ENCODE measurements at places on chromosomes 12 and 14.

DNA sequence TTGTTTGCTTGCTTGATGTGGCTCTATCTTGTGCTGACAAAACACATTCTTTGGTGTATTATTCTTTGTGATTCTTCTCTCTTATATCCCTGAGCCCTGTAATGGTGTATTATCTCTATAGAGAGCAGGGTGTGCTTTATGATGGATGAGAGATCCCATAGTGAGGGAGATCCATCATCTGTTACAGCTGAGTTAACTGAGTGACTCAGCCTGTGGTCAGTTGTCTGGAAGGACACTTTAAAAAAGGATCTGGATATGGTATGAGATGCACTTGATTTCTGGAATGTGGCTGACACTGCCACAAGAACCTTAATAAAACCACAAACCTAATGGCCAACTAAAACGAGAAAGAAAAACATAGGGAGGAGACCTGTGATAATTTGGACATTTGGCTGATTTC is 461.4 kb upstream of the SYT1 start:
- DNase-seq, result no peak

DNA sequence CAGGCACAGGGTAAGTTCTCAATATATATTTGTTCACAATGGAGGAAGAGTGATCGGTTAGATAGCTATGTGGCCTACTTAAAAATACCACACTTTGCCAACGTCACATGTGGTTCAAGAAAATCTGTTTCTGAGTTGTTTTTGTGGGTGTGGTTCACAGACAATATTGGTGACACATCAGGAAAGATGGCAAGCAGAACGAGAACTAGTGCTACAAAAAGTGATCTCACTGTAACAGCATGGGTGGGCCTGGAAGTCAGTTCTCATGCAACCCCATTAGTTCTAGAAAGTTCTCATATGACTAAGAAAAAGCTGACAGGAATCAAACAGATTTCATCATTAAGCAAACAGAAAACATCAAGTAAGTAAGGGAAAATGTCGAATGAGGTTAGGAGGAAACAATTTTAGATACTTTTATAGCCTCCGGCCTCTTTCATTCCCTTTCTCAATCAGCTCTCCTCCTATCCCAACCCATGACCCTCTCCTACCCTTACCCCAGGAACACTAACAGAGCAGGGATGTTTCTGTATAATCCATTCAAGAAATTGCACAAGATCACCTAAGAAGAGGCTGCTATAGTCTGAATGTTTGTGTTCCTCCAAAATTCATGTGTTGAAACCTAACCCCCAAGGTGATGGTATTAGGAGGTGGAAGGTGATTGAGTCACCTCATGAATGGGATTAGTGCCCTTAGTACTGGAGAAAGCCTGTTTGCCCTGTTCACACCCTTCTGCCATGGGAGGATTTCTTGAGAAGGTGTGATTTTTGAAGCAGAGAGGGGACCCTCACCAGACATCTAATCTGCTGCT is 15.5 kb upstream of the NTN4 start:
- no peak for DNase-seq

- DNase-seq, result no peak
These were observed 4.5 kb upstream of the NYNRIN start for GRCh38 chr14:24394275-24394674.

GRCh38 chr12:75710361-75711069 is 199.1 kb upstream of the KRR1 start:
- no peak for DNase-seq

DNA sequence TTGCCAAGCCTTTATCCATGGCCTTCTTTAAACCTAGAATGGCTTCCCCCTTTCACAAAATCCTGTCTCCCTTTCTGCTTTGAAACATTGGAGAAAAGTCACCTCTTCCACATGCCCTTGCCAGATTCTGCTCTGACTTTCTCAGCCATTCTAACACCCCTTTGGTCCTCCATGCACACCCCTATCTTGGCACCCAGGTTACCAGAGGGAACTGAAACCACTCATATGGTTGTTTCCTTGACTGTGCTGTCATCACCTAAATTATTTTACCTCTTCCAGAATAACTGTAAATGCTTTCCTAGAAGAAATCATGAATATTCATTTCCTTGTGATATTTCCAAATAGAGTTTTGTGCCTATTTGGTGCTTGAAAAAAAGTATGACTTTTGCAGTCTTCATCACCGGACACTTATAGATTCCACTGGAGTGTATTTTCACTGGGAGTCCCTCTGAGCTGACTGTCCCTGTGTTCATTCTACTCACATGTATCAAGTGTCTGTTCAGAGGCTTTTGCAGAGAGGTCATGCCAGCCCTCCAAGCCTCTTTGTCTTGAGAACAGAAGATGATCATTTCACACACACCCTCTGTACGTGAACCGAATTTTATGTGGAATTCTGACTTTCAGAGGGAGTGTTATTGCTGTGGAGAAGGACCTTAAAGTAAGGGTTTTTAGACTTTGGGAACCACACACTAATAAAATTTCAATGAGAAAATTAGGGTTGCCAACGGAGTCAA is 74.1 kb downstream of the PLXNC1 start:
- no peak for DNase-seq

DNA sequence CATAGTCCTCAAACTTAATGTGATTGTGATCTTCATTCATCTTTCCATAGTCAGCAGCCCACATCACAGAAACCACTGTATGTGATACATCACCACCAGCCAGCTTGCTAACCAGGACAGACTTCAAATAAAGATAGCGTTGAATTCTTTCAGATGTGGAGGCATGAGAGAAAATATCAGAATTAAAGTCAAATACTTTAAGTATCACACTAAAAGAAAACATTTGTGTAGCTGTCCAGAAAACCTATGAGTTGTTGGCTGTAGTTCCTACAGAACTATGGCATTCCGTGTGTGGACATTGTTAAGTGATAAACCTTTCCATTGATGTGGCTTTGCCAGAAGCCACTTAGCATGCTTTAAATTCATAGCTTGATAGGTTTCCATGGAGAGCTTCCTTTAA is 105.1 kb downstream of the LLPH start:
- DNase-seq, result no peak

GRCh38 chr14:76115010-76115422 is 36.7 kb upstream of the GPATCH2L start:
- no peak for DNase-seq

DNA sequence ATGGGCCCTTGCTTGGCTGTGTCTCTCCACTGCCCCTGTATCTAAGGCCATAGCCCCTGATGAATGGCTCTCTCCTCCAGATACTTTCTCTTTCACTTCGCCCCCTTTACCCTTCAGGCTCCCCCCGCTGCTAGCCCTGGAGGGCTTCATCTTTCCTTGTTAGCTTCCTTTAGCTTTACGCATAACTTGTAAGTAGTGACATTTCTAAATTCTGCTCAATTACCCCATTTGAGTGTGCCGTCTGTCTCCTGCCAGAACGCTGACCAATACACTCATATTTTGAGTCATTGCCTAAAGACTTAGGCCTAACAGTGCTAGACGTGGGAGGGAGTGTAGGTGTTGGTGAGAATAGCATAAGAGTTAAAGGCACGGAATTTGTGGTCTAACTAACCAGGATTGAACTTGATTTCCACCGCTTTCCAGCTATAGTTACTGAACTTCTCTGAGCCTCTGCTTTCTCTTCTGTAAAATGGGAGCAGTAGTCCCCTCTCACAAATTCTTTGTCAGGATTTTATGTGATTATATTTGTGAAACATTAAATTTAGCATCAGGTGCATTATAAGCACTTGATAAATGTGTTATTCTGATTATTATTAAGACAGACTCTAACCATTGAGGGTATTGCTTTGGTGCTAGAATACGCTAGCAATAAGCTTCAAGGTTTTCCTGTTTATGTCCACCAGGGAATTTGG is 129.3 kb downstream of the ZFP36L1 start:
- DNase-seq, result no peak

DNA sequence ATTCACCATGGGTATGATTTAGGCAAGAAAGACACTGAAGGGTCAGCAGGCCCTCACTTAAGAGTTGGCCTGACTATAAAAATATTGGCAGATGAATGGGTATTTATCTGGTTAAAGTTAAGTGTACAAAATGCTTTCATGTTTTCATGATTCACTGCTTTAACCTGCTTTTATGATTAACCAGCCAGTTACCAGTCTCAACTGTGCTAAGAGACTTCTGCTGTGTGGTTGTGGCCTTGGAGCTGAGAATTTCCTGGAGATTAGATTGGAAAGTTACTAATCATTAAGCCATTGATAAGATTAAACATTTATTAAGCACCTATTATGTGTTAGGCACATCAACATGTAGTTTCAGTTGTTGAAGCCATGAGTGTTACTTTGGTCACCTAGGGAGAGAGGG is 68.9 kb downstream of the RASSF8 start:
- DNase-seq, result no peak

- no peak for DNase-seq
These were observed 11.9 kb downstream of the KCNH3 start for GRCh38 chr12:49550693-49551252.

- DNase-seq, result no peak
These were observed 34.5 kb upstream of the VRK1 start for GRCh38 chr14:96762650-96763049.
